ENCODE measurements at places on chromosomes 5 and 9.

DNA sequence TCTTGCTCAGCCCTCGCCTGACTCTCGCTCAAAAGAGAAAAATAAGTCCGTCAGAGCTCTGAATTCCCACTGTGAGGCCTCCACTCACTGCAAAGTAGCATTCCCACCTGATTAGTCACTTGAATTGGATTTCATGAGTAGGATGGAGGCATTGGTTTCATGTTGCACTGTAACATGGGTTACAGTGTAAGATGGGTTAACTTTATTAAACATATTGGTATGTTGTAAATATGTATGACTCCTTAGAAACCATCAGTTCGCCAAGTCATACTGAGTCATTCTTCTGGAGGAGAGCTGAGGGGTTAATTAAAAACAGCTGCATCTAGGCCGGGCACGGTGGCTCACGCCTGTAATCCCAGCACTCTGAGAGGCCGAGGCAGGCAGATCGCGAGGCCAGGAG, 93.8 kb upstream of the BNC2 start:
- no peak for DNase-seq

DNA sequence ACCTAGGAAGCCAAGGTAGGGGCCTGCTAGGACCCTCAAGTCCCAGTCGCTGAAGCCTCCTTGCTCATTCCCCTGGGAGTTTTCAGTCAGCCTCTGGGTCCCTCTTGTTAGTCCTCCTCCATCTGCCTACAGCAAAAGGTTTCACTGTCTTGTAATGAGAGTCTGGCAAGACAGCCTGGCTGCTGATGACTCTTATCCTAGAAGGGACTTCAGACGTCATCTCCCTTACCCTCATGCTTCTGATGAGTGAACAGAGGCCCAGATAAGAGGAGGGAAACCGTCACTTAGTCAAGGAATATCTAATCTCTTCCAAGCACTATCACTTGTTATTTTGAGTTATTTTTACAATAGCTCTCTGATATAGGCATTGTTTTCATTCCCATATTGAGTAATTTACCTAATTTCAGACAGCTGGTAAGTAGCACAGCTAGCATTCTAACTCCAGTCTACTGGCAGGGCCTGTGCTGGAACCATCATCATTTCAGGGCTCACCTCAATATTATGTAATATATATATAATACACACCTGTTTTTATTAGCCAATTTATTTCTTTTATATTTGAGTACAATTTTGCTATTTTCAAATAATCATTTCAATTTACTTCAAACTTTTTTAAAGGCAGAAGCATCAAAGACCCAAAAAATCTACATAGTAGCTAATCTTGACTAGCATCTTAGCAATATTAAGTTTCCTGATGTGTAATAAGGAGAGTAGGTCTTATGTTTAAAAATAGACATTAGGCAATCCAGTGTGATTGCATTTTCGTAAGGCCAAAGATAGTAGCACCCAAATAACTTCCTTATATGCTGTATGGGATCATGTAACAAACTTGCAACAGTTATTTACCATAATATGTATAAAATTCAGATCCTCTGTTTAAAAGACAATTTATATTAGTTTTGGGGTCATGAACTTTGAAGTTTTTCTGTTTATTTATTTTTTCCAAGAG, 7.9 kb downstream of the CMYA5 start:
- DNase-seq, result no peak

DNA sequence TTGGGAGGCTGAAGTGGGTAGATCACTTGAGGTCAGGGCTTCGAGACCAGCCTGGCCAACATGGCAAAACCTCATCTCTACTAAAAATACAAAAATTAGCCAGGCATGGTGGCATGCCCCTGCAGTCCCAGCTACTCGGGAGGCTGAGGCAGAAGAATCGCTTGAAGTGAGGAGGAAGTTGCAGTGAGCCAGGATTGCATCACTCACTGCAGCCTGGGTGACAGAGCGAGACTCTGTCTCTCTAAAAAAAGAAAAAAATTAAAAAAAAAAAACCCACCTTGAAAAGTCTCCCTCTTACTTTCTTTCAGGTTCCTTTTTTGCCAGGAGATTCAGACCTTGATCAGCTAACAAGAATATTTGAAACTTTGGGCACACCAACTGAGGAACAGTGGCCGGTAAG, 34.2 kb downstream of the CDK7 start:
- no peak for DNase-seq

DNA sequence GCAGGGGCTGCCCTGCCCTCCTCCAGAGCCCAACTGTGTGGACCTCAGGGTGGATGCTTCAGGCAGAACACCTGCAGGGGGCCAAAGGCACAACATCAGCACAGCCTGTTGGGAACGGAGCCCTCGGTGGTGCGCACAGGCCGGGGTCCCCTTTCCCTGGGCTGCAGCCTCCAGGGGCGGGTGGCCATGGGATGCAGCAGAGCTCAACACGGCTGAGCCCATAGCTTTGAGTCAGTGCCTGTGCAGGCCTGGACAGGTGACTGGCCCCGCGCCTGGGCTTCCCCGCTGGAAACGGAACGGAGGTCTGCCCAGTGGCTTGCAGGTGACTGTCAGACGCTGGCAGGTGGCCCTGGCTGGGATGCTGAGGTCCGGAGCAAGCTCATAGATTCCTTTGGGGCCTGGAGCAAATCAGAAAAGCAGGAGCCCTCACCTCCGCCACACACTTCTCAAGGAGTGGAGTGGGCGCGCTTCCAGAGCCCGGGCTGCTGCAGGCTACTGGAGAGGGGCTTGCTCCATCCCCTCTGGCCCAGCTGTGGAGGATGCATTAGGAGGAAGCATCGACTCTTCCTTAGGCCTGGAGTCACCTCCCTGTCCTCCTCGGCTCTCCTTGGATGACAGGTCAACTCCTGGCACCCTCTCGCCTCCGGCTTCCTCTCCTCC, 69.8 kb upstream of the RNU6ATAC start:
- DNase-seq, result no peak

DNA sequence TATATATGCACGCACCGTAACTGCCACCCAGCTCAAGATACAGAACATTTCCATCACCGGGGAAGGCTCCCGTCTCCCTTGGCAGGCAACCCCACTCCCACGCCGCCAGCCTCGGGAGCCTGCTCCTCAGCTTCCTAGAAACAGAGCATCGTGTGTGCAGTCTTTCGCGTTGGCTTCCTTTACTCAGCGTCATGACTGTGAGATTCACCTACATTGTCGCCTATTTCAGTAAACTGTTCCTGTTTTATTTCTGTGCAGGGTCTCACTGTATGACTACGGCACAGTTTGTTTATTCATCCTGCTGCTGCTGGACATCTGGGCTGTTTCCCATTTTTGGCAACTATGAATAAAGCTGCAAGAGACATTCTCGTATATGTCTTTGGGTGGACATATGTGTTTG, 90.7 kb downstream of the STK10 start:
- DNase-seq, result no peak

Data from nephron progenitor cell (in vitro differentiated cells).